ENCODE measurements at places on chromosomes 4 and X. TPM values are rescaled to one million over a fixed set of nuclear protein-coding genes. Genes with fewer than 3 reads are reported as not detected.

DNA sequence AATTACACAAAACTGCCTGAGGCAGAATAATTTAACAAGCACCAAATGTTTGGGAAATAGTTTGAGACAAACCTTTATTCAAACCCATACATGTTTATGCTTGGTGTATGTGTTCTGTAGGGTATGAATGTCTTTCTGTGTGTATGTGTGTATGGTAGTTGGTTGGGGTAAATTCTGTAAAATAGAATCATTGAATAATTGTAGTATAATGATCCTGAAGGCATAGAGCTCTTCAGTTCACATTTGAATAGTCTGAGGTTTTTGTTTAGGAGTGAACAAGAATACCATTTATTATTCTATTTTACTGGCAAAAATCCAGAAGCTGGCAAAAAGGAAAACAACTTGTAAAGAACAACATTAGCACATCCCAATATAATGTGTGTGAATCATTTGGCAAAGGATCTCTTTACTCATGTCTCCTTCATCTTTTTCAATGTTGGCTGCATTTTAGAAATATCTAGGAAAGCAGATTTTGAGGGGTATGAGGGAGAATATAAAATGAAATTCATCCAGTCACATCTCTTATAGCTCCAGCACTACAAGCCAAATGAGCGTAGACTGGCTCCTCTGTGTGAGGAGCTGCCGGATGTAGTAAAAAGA, 360.0 kb downstream of the CHIC1 start:
- DNase-seq: no peak

GRCh38 chr4:150849016-150849415, 166.1 kb downstream of the LRBA start:
- DNase-seq: no peak

- no peak for DNase-seq
Observed at GRCh38 chr4:127832585-127832984, 48.1 kb upstream of the PLK4 start.

- DNase-seq: no peak
Observed at GRCh38 chr4:6408263-6408662, 64.2 kb downstream of the PPP2R2C start.

DNA sequence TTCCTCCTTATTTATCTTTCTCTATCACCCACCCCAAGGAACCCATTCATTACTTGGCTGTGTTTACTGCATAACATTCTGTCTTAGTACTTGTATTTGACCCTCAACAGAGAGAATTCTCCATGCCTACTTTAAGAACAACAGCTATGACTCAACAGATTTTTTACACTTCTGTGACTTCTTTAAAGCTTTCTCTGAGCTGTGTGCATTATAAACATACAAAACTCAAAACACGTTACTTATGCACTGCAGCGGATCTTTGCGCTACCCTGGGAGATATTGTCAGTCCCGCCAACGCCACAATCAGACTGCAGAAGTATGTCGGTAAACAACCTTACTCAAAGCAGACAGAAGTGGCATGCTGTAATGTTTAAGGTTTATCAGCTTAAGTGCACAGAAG, 35.1 kb downstream of the PRKX start:
- no peak for DNase-seq

- no peak for DNase-seq
Observed at GRCh38 chrX:38275615-38276014, 51.7 kb downstream of the RPGR start.

GRCh38 chr4:70722199-70722791, 531 bp downstream of the RUFY3 start:
- DNase-seq: no peak

GRCh38 chrX:439241-439640, 52.5 kb upstream of the PPP2R3B start:
- DNase-seq: no peak

- peak; percentile 80 for DNase-seq
Observed at GRCh38 chrX:131792789-131793462, 230.2 kb upstream of the STK26 start.

DNA sequence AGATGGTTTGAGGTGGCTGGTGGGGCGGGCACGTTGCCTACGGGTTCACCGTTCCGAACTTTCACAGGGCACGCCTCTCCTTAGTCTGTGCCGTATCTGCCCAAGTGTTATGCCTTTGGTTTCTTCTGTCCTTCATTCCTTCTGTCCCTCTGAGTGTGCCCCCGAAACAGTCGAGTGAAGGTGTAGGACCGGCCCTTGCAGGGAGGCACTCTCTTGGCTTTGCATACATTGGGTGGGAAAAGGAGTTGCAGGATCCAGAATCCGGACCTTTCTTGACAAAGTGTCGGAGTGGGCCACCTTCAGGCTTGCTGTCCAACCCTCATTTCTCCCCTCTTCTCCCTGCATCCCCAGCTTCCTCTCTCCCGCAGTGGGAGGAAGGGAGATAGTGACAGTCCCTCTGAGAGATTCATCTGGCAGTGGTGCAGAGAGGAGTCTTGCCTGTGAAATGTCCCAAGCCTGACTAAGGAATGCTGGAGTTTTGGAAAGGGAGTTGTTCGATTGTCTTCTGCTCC, 569 bp downstream of the ARFIP1 start:
- DNase-seq: no peak

DNA sequence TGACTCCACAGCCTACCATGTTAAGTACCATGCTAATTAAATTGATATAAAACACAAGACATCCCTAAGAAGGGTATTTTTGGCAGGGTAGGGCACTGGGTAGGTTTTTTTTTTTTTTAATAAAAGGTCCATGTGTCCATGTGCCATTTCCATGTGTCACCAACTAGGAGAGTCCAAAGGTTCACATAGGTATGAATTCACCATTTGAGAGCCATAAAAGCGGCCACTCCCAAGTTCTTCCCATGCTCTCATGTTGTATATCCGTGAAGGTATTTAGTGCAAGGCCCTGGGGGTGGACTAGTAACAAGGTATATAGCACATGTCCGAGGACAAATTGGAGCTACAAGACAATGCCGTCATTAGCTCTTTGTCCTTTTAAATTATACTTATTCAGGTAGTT, 107.3 kb downstream of the PDE5A start:
- no peak for DNase-seq

- DNase-seq: no peak
Observed at GRCh38 chr4:173807347-173807746, 277.3 kb upstream of the HAND2 start.

- no peak for DNase-seq
Observed at GRCh38 chr4:116628598-116628997, 456.8 kb downstream of the TRAM1L1 start.

DNA sequence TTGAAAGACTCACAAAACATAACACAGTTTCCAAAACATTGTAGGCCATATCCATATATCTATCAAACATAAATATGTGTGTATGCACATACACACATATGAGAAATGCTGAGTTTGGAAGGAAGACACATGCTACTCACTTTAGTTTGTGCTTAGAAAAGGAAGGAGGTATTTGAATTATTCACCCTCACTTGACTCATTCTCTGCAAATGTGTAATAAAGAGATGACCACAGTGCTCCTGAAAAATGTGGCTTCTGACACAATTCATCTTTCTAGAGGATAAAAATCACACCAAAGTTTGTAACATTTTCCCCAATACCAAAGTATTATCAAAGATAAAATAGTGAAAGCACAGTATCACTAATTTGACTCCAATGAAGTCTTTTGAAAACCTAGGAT, 950.1 kb downstream of the FAT4 start:
- no peak for DNase-seq

- no peak for DNase-seq
Observed at GRCh38 chr4:53748328-53748772, 157.1 kb upstream of the LNX1 start.

DNA sequence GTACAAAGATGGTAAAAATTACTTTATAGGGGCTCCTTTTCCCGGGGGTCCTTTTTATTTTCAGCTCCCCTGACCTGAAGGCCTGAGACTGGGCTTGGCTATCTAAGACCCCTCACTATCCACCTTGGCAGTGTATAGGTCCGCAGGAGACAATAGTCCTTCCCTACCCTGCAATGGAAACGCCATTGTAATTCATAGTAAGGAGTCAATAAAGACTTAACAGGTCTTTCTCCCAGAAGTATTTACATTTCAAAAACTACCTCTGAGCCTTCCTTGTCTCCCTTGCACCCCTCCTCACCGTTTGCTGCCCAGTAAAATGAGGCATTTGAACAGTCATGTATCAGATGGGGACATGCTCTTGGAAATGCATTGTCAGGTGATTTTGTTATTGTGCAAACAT, 401.2 kb upstream of the CNKSR2 start:
- DNase-seq: no peak

DNA sequence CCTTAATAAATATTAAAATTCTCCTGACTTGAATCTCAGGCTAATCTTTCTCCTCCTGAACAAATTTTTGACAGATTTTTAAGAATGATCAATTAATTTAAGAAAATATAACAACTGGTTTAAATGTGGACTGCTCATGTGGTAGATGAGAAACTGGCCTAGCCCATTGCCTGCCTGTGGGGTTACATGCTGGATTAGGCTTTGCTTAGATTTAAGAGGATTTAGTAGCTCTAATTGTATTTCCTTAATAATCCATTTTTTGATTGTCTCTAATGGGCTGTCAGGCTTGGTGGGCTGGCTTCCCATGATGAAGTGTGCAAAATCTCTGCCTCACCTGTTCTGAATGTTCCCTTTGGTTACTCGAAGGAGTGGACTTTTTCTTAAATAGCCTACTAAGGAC, 27.8 kb upstream of the LIMCH1 start:
- DNase-seq: no peak

- no peak for DNase-seq
Observed at GRCh38 chr4:20026456-20026855, 225.2 kb upstream of the SLIT2 start.

DNA sequence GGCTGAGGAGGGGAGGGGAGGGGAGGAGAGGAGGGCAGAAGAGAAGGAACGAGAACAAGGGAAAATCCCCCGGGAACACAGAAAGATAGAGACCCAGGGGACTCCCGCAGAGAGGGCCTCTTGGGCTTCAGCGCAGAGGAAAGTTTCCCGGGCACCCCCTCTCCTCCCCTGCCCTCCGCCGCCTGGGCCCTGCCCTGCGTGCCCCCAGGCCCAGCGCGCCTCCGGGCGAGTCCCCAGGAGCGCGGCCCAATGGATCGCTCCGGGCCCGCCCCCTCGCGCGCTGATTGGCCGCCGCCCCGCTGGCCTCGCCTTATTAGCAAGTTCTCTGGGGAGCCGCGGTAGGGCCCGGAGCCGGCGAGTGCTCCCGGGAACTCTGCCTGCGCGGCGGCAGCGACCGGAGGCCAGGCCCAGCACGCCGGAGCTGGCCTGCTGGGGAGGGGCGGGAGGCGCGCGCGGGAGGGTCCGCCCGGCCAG, at the start of gene MSX1:
MSX1 (plus strand) TSS at position 341 of the 474 bp plus-strand sequence. CDS start 235 bp downstream, outside the sequence.
- peak; percentile 72 for DNase-seq

GRCh38 chr4:48187813-48188212, 53.8 kb upstream of the TXK start:
- DNase-seq: no peak

DNA sequence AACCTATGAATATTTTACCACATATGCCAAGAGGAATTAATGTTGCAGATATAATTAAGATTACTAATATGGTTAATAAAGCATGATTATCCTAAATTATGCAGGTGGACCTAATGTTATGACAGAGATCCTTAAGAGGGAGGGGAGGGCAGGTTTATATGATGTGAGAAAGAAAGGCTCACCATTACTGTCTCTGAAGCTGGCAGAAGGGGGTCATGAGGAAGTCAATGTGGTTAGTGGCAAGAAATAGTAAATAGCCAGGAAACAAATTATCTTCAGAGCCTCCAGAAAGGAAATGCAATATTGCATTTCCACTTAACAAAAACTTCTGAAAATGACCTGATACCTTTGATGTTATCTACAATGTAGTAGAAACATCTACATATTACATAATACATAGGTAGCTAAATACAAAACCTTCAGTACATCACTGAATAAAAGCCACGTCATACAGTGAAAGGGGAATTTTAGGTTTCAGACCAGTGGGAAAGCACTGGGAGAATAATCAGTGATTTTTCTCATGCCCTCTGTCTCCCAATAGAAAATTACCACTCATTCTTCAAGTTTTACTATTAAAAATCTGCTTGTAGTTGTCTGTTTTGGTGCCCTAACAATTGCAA, 609.2 kb downstream of the SPOCK3 start:
- DNase-seq: no peak

DNA sequence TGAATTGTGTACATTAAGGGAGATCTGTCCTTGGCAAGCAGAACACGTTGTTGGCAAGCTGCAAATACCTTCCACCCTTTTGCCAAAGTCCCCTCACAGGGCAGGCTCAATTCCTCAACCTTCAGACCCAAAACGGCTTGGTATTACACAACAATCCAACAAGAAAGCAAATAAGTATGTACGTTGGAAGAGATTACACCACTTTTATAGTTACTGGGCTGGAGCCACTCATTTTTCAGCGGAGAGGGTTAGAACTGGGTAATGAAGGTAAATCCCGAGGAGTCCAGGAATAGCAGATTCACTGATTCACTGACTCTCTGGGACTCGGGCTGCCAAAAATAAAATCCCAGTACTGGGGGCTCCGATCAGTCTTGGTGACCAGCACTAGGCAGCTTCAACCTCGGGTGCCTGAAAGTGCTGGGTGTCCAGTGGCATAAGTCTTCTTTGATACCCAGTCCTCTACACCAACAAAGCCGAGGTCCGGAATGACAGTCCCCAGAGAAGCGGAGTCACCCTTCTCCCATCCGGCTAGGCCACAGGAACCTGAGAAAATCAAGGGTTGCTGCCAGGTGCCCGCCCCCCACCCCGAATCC, 587 bp downstream of the TIMM8A start:
- DNase-seq: no peak

DNA sequence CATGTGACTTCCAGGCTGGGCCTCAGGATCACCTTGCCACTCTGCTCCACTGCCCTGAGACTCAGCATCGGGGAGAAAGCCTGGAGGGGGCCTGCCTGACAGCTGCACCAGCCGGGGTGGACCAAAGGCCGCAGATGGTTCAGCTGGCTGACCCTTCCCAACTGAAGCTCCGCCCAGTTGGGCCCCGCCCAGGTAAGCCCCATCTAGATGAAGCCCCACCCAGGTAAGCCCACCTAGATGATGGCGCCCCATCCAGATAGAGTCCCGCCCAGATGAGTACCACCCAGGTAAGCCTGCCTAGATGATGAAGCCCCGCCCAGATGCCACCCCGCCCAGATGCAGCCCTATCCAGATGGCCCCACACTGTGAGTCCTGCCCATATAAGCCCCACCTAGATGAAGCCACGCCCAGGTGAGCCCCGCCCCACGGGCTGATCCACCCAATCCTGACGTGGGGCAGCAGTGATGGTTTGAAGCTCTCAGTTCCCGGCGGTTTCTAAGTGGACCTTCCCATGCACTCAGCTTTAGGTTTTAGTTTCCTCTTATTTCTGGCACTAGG, 10.0 kb downstream of the ZFYVE28 start:
- no peak for DNase-seq

GRCh38 chrX:13741695-13742094, 7.1 kb downstream of the OFD1 start:
- DNase-seq: no peak

- DNase-seq: no peak
Observed at GRCh38 chrX:96224279-96224678, 460.4 kb upstream of the DIAPH2 start.

GRCh38 chr4:174714393-174715211, 114.4 kb downstream of the GLRA3 start:
- no peak for DNase-seq

Gene MGST2
- 24.6 TPM for total RNA-seq

Gene USP17L18
- total RNA-seq: not detected

Gene TXLNG
- total RNA-seq: 45.1 TPM

Gene CXorf38
- 14.3 TPM for total RNA-seq

Gene C1QTNF7
- total RNA-seq: 5.8 TPM

Gene SPON2
- 14.2 TPM for total RNA-seq

Gene RHOH
- 1.8 TPM for total RNA-seq

Gene P2RY4
- not detected for total RNA-seq

Gene TRO
- total RNA-seq: 15.9 TPM

Gene TENM3
- 46.2 TPM for total RNA-seq

Gene CFAP47
- total RNA-seq: not detected

All from omental fat pad (tissue), 4 donors.